ENCODE measurements at places on chromosomes 16 and 17.

- DNase-seq: no peak
Measured at GRCh38 chr16:52497067-52497816, 49.7 kb downstream of the TOX3 start.

- no peak for DNase-seq
Measured at GRCh38 chr17:50668838-50669581, 34.3 kb downstream of the ABCC3 start.

DNA sequence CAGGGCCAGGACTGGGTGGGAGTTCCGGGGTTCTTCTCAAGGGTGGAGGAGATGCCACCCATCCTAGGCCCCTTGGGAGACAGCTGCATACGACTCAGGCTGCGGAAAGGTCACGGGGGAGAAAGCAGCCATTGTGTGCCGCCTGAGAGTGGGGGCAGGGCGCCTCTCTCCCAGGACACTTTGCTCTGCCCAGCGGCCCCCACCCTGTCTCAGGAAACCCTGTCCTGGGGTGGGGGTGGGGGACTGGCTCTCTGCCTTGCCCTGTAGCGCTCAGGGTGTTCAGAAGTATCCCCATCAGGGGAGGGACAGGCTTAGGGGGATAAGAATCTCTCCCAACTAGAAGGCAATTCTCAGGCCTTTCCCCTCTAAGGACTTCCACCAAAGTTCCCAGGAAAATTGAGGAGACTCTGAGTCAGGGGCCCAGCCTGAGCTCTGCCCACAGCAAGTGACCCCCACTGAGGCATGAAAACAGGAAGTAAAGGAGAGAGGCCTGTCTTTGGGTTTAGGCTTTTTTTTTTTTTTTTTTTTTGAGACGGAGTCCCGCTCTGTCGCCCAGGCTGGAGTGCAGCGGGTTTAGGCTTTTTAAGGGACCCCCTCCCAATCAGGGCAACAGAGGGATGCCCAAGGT, 4.9 kb downstream of the GIT1 start:
- no peak for DNase-seq

GRCh38 chr16:57452021-57452420, 4.7 kb downstream of the COQ9 start:
- no peak for DNase-seq

- no peak for DNase-seq
Measured at GRCh38 chr16:67963662-67964321, 4.6 kb downstream of the SLC12A4 start.

DNA sequence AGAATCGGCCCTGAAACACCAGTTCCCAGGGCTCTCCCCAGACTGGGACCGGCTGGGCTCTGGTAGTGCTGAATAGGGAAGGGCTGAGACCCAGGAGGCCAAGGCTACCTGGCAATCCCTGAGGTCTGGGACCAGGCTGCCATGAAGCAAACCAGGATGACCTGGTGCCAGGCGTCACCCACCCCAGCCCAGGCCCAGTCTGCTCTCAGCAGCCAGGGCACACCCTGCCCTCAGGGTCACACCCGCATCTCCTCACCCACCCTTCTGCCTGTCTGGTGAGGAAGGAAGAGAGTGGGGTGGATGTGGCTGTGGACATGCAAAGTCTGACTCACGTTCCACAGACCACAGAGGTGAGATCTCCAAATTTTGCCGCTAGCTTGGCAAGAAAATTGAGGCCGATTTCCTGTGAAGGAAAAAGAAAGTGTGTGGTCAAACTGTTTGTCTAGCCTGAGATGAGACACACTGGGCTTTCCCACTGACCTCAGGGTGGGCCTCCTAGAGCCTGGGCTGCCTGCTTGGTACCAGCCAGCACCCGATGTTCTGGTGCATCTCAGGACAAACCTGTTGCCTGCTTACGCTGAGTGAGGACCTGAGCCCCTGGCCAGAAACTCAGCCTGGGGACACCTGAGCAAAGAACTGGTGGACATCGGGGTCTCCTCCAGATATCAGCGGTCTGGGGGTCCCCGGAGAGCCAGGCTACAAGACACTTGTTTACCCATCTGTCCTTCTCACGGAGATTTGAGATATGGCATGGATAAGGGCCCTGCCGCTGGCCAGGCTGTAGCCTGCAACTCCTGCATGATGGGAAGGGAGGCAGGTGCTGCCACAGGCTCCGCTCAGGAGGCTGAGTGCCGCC, 6.3 kb upstream of the RAB37 start:
- DNase-seq: peak; percentile 54

DNA sequence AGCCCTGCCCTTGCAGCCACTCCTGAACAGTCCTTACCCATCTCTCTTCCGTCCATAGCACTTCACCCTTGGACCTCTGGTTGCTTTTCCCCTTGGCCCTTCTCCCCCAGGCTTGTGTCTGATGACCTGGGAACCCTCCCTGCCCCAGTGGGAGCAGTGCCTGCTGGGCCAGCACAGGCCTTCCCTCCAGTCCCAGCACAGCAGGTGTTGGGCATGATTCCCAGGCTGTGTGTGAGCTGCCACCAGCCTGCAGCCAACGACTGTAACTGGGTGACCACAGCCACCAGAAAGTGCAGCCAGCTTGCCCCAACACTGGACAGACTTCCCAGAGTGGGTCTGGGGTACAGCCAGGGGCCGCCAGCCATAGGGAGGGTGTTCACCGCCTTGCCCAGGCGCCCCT, 30.0 kb downstream of the CRAMP1 start:
- DNase-seq: no peak

DNA sequence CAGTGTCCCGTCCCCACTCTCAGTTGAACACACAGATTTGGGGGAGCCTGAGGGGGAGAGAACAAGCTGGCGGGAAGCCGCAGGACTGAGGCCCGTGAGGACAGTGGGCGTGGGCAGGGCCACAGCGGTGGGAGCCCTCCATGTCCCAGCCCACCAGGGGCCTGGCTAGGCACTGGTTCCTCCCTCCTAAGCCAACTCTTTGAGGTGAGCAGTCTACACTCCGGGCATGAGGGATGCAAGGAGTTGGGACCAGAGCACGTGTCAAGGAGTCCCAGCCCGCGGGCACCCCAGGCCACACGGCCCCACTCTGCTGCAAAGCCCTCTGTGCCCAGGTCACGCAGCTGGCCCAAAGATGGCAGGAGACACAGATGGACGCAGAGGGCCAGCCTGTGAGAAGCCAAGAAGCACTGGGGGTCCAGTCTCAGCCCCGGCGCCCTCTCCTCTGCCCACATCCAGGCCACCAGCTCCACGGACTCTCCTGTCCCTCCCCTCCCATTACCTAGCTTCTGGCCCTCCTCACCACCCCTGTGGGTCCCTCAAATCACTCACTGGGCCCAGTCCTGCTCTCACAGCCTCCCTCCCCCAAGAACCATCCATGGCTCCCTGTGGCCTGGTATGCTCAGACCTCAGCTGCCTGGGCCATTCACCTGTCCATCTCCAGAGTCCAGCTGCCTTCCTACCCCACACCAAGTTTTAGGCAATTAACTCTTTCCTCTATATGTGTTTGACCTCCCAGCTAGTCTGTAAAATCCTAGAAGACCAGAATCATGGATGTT, 206.5 kb downstream of the RBFOX3 start:
- no peak for DNase-seq
